ENCODE measurements at places on chromosomes 1 and 21.

DNA sequence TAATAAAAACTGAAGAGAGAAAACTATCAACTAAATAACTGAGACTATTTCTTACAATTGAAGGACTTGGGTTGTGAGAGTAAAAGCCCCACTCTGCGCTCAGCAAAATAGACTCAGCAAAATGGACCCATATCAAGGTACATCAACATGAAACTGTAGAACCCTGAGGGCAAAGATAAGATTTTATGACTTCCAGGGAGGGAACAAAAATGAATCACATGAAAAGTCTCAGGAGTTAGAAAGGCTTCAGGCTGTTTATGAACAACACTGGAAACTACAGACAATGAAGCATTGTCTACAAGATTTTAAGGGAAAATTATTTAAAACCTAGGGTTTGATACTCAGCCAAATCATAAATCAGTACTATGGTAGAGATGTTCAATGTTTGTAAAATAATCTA is 434.3 kb downstream of the PTPRC start:
- no peak for DNase-seq

DNA sequence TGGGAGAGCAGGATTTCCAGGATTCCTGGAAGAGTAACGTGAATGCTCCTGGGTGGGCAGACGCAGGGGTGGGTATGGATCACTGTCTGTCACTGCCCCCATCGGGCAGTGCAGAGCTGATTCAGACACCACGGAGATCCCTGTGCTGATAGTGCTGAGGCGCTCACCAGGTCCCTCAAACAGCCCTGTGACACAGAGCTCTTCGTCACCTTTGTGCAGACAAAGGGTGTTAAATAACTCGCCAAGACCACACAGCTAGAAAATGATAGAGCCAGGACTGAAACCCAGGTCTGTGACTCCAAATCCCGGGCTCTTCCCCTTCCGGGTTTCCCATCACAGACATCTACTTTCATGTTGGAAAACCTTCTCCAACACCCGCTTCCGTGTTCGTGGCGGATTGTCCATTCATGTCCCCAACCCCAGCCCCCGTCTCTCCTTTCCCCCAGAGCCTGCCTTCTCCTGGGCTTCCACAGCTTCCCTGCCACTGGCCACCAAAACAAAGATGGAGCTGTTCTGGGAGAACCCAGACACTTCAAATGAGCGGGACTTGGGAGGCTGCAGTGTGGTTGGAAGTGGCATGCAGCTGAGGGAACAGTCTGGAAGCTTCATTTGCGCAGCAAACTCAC is 2.6 kb downstream of the EFHD2 start:
- DNase-seq = no peak

GRCh38 chr1:173328961-173329360 is 121.8 kb upstream of the TNFSF4 start:
- DNase-seq = no peak

DNA sequence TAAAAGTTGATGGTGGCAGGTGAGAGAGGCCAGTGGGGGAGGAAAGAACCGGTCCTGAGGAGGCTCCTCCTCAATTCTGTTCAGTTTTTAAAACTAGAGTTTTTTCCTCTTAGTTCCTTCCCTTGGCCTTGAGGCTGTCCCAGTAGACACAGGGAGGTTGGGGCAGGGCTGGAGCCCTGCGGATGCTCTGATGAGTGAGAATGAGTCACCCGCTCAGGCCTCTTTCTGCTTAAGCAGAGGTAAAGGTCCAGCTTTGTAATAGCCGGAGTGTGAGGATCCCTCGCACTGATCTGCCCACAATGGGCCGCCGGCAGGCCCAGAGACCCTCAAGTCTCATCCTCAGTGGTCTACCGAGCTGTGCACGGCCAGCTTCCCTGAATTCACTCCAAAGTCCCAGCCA is 49.6 kb upstream of the IRF2BP2 start:
- no peak for DNase-seq

DNA sequence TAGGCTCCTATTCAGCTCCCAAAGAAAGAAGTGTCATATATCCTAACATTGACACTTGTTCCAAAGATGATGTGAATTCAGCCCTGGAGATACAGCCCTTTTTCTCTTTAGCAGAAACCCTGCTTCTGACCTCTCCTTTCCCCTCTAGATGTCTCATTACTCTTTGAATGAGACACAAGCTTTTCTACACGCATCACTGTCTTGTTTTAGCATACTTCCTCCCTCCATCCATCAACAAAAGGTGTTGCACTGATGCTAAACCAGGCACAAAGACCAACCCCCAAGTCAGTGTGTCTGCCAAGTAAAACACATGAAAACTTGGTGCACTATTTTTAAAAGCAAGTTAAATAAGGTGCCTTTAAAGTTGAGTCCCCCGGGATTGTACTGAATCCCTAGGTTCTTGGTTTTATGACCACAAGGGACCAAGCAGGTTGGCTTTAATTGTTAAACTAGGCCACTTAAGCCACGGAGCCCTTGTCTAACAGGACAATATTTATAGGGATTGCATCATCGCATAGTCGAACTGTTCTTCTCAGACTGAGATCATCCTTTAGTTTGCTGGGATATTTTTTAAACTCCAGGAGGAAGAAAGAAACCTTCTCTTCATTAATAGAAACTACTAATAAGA is 101.0 kb upstream of the GUCA2B start:
- no peak for DNase-seq

DNA sequence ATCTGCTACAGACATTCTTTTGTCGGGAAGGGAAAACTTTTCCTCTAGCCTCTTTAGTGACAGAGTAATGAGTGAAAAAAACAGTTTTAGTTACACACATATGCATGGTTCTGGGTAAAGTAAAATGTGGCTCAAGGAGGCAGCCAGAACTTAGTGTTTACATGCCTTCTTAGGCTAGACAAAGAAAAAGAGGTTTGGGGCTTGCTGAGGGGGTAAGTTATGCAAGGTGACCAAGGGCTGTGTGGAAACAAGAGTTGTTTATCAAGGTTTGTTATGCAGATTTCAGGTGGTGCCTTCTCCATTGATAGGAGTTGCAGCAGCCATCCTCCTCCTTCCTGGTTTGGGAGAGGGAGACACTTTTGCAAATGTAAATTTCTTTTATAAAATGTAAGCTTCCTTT is 66.5 kb upstream of the RAB3GAP2 start:
- DNase-seq = no peak
